ENCODE measurements at places on chromosomes 11 and 22. TPM values are rescaled to one million over a fixed set of nuclear protein-coding genes. Genes with fewer than 3 reads are reported as not detected.

The PKDREJ gene
- total RNA-seq = under 0.01 TPM

The OR5AP2 gene
- total RNA-seq = not detected

DNA sequence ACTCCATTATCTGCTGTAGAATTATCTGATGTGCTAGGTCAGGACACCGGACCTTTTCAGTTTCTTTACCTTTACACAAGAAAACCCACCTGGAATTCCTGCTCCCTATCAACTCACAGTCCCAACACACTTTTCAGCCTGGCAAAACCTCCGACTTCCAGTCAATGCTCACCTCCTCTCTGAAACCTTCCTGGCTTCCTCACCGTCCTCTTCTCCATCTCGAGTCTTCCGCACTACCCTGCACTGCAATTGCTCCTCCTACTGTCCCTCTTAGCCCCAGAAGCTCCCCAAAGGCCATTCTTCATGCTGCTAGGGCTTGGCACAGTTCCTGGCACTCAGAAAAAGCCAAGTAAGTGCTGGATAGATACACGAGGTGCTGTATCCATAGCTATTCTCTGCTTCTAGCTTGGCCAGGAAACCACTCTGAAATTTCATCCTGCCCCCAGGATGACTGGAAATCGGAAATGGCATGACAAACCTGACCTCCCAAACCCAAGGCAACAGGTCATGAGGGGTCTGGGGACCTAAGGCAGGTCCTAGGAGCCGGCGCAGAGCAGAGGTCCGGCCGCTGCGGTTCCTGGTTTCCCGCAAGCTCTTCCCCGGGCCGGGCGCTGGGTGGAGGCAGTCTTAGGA lies 702 bp downstream of the SYN3 start:
- DNase-seq = no peak

DNA sequence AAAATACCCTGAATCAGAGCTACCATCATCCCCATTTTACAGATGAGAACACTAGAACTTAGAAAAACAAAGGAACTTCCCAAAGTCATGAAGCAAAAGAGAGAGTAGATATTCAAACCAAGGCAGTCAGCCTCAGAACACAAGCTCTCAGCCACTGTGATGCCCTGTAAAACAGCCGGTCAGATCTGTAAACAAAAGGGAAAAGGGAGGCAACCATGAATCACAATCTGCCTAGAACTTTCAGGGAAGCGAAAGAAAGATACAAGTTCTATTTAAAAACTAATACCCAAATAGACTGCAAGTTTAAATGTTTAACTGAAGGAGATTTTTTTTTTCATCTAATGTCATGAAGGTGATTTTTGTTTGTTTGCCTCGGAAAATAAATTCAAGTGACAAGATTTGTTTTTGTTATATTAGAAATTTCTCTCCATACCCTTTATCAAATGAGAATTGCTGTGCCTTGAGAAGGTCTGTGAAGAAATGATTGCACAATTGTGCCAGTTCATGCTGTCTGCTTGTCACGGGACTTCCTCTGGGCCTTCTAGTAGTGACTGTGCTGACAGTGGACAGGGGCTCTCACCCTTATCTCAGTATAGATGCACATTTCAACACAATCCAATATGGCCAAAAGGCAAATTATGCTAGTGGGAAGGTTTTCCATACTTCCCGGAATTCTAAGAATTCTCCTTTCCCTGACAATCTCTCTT lies 11.7 kb downstream of the SAA1 start:
- no peak for DNase-seq

- peak; percentile 39 for DNase-seq
Measured at GRCh38 chr11:117876341-117877119, at the start of gene FXYD6. Gene FXYD6, minus strand, starts transcription at chr11:117876658. Its CDS starts 33,882 bp downstream, at chr11:117842776.

GRCh38 chr11:107778839-107779517 lies 67.1 kb upstream of the SLN start:
- no peak for DNase-seq

DNA sequence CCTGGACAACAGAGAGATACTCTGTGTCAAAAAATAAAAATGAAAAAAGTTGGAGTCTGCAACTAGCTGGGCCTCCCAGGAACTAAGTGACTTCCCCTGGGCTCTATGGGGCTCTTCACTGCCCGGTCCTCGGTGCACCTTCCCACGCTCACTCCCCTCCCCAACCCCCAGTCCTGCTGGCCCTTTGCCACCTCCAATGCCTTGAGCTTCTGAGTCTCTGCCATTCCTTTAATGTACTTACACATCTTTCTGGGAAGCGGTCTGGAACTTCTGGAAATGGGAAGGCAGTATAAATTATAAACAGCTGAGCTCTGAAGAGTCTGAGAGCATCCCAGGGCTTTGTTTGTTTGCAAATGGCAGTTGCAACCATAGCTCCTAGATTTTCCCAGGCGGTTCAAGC lies 5.9 kb upstream of the BATF2 start:
- no peak for DNase-seq

DNA sequence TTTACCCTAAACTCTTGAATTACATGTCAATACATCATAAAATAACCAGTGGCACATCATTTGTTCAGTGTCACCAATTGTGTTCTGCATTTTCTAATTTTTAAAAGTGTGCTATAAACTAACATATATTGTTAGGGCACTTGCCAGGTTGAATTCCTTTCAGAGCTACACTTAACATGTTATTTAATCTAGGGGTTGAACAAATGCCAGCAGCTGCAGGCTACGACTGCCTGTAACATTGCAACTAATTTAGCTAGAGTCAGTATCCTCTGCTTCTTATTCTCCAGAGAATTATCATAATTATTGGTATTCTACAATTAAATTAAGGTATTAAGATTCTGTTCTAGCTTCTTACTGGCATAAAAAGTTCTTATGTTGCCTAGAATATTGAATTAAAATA lies 46.4 kb upstream of the ARHGAP42 start:
- no peak for DNase-seq

- DNase-seq = no peak
Measured at GRCh38 chr11:121300972-121301699, 8.6 kb downstream of the SC5D start.
